Mammary epithelial cell (primary cell): ENCODE measurements at places on chromosomes 3 and 15. TPM values are rescaled to one million over a fixed set of nuclear protein-coding genes. Genes with fewer than 3 reads are reported as not detected.

P2RY1 gene
- not detected in 2 replicates for total RNA-seq

MEIS2 gene
- total RNA-seq = 6.7 TPM

CHRNA3 gene
- total RNA-seq = not detected

CFAP100 gene
- total RNA-seq = not detected in 2 replicates

PRR23B gene
- total RNA-seq = not detected in 2 replicates

EFL1 gene
- total RNA-seq = 39.2 and 39.3 TPM in 2 replicates

ZDHHC23 gene
- 5.2 TPM for total RNA-seq

WDR76 gene
- 4.5 and 16.0 TPM in 2 replicates for total RNA-seq

LRRC2 gene
- under 0.01 TPM for total RNA-seq

SSUH2 gene
- not detected for total RNA-seq

ADAM10 gene
- 108 TPM for total RNA-seq

KIF7 gene
- total RNA-seq = 10.2 TPM

KNL1 gene
- 7.4 and 21.3 TPM in 2 replicates for total RNA-seq

CLDN16 gene
- 0.21 and 1.3 TPM in 2 replicates for total RNA-seq

SENP8 gene
- 2.7 TPM for total RNA-seq

RASGRP1 gene
- not detected in 2 replicates for total RNA-seq

B2M gene
- total RNA-seq = 416 TPM

TGM4 gene
- 0.91 and 1.2 TPM in 2 replicates for total RNA-seq

ZDHHC19 gene
- total RNA-seq = not detected in 2 replicates

IMP3 gene
- total RNA-seq = 46.5 TPM

ADCY5 gene
- not detected in 2 replicates for total RNA-seq

LRTM1 gene
- not detected in 2 replicates for total RNA-seq

PRICKLE2 gene
- 9.6 and 23.2 TPM in 2 replicates for total RNA-seq

HYAL3 gene
- 9.7 TPM for total RNA-seq

MORC1 gene
- not detected for total RNA-seq

GOLGA8O gene
- total RNA-seq = 0.33 TPM

COL6A5 gene
- not detected in 2 replicates for total RNA-seq

ENTPD3 gene
- total RNA-seq = 3.2 and 4.8 TPM in 2 replicates

IMPG2 gene
- 0.14 and 0.19 TPM in 2 replicates for total RNA-seq

CHRNA5 gene
- total RNA-seq = 2.2 TPM

KBTBD8 gene
- total RNA-seq = 3.7 TPM

ZPLD1 gene
- 1.2 TPM for total RNA-seq

C3orf85 gene
- total RNA-seq = not detected in 2 replicates

IGF2BP2 gene
- total RNA-seq = 67.7 TPM

PPP1R14D gene
- total RNA-seq = not detected in 2 replicates

DNAH1 gene
- 1.5 and 2.1 TPM in 2 replicates for total RNA-seq

SLC9C1 gene
- 0.19 and 0.47 TPM in 2 replicates for total RNA-seq

ANKRD63 gene
- not detected for total RNA-seq

SLC15A2 gene
- total RNA-seq = 1.3 TPM

SUSD5 gene
- total RNA-seq = 1.1 and 1.4 TPM in 2 replicates

TGM5 gene
- total RNA-seq = 1.2 TPM

STARD5 gene
- total RNA-seq = 10.2 TPM

CEP152 gene
- total RNA-seq = 2.5 TPM
